ENCODE measurements at places on chromosomes 7 and 10. TPM values are rescaled to one million over a fixed set of nuclear protein-coding genes. Genes with fewer than 3 reads are reported as not detected.

The TSPAN12 gene
- 15.7 TPM for total RNA-seq

The GTF2IRD1 gene
- total RNA-seq = 50.1 TPM

The AKR1C2 gene
- 3.8 TPM for total RNA-seq

The CHAT gene
- 3.3 TPM for total RNA-seq

The ZNF37A gene
- total RNA-seq = 16.8 TPM

The SFR1 gene
- 14.0 TPM for total RNA-seq

The PTPRN2 gene
- total RNA-seq = 32.2 TPM

The CALML5 gene
- total RNA-seq = not detected

The HOXA9 gene
- 10.0 TPM for total RNA-seq

The SEMA4G gene
- 9.1 TPM for total RNA-seq

The AP4M1 gene
- total RNA-seq = 22.6 TPM

The FANK1 gene
- total RNA-seq = 2.4 TPM

The NEUROG3 gene
- 0.43 TPM for total RNA-seq

The CCDC126 gene
- 9.5 TPM for total RNA-seq

The RELN gene
- total RNA-seq = 0.07 TPM

The ARMS2 gene
- total RNA-seq = not detected

The FRMPD2 gene
- total RNA-seq = 0.26 TPM

The ELN gene
- 0.41 TPM for total RNA-seq

The CNNM1 gene
- 1.6 TPM for total RNA-seq

The UTF1 gene
- not detected for total RNA-seq

The EBF3 gene
- 11.6 TPM for total RNA-seq

The SKAP2 gene
- 3.2 TPM for total RNA-seq

The PCGF5 gene
- 11.2 TPM for total RNA-seq

The PDGFA gene
- total RNA-seq = 1.0 TPM

The CD36 gene
- total RNA-seq = 0.23 TPM

The CLCN1 gene
- total RNA-seq = 0.09 TPM

The FAM25A gene
- total RNA-seq = not detected

The NOLC1 gene
- 111 TPM for total RNA-seq

The CDK14 gene
- 49.6 TPM for total RNA-seq

The HOXA5 gene
- total RNA-seq = 3.2 TPM

The SPDYE11 gene
- not detected for total RNA-seq

The CRPPA gene
- 4.8 TPM for total RNA-seq

The COL13A1 gene
- total RNA-seq = 9.5 TPM

The RNF148 gene
- not detected for total RNA-seq

The CLRN3 gene
- total RNA-seq = not detected

The PGAM2 gene
- 2.4 TPM for total RNA-seq
